ENCODE measurements at places on chromosomes 1 and 21.

GRCh38 chr1:151594143-151594625, 17.7 kb upstream of the SNX27 start:
- H3K27ac ChIP-seq = no peak overlapping the region
- peak; percentile 93 for DNase-seq
- H3K36me3 ChIP-seq = no peaks in the 10 kb centered on the region
- peak overlapping the region; percentile 83 for H3K4me3 ChIP-seq
- no peaks in the 10 kb centered on the region for H3K27me3 ChIP-seq

DNA sequence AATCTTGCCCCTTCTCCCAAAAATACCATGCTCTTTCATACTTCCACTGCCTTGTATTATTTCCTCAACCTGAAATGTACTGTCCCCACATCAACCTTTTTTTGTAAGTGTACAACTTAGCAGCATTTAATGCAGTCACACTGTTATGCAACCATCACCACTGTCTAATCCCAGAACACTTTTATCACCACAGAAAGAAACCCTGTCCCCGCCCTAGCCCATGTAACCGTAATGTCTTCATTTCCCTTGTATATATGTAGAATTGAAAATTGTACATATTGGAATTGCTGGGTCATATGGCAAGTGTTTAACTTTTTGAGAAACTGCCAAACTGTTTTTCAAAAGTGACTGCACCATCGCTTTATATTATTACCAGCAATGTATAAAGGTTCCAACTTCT, 37.4 kb downstream of the PTP4A2 start:
- no peaks in the 10 kb centered on the region for H3K27me3 ChIP-seq
- H3K4me3 ChIP-seq = no peak overlapping the region

- H3K27ac ChIP-seq = no peak overlapping the region
- H3K27me3 ChIP-seq = no peaks in the 10 kb centered on the region
- H3K4me3 ChIP-seq = no peak overlapping the region
- H3K36me3 ChIP-seq = no peaks in the 10 kb centered on the region
- H3K4me1 ChIP-seq = no peaks in the 10 kb centered on the region
- no peak for DNase-seq
Observed at GRCh38 chr1:66452982-66453381, 81.0 kb upstream of the SGIP1 start.

GRCh38 chr1:225468270-225469020, 40.6 kb upstream of the LBR start:
- no peaks in the 10 kb centered on the region for H3K27me3 ChIP-seq
- no peaks in the 10 kb centered on the region for H3K36me3 ChIP-seq
- H3K4me1 ChIP-seq = peaks cover 7% of the 10 kb centered on the region
- DNase-seq = peak; percentile 16
- H3K27ac ChIP-seq = no peak overlapping the region

- H3K4me3 ChIP-seq = peak overlapping the region; percentile 62
- peaks cover 2% of the 10 kb centered on the region for H3K27me3 ChIP-seq
- no peaks in the 10 kb centered on the region for H3K4me1 ChIP-seq
- no peaks in the 10 kb centered on the region for H3K36me3 ChIP-seq
Observed at GRCh38 chr21:41425588-41425953, 468 bp upstream of the MX1 start.

Data from H9 (cell line).